ENCODE measurements at places on chromosomes 11 and 22.

GRCh38 chr11:90373971-90374370 lies 151.1 kb upstream of the CHORDC1 start:
- no peak for DNase-seq

- DNase-seq, result no peak
These were observed 119.1 kb downstream of the RRM1 start for GRCh38 chr11:4213746-4214145.

- DNase-seq, result no peak
These were observed 20.3 kb downstream of the DKK3 start for GRCh38 chr11:11988099-11988651.

GRCh38 chr22:36364255-36365019 lies 23.3 kb downstream of the MYH9 start:
- DNase-seq, result no peak

DNA sequence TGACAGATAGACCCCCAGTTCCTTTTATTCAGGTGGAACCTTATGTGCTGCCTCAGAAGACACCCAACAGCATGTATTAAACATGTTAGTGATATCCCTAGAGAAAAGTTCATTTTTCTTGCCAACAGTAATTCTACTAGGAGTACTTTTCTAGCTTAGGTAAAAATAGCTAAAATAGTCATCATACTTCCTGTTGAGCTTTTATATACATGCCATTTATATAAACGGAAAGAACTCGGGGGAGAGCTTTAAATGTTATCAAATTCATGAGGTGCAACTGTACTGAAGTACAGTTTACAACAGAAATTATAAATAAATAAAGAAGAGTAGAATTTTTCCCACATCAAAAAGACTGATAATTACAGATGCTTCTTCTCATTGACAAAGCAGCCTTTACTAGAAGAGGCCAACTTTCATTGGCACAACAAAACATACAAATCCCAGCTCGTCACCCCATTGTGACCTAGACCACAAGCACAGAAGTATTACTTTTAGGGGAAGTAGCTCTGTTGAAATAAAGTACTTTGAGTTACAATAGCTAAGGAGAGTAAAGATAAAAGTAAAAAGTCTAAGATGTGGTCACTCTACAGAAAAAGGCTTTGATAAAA lies 59.1 kb upstream of the POU2AF2 start:
- no peak for DNase-seq
